Stimulated activated CD4-positive, alpha-beta T cell treated with anti-CD3 and anti-CD28 coated beads, TNF-alpha, amount 100 ng/mL, for 48 hours (primary cell): ENCODE measurements at places on chromosomes 6 and 20.

DNA sequence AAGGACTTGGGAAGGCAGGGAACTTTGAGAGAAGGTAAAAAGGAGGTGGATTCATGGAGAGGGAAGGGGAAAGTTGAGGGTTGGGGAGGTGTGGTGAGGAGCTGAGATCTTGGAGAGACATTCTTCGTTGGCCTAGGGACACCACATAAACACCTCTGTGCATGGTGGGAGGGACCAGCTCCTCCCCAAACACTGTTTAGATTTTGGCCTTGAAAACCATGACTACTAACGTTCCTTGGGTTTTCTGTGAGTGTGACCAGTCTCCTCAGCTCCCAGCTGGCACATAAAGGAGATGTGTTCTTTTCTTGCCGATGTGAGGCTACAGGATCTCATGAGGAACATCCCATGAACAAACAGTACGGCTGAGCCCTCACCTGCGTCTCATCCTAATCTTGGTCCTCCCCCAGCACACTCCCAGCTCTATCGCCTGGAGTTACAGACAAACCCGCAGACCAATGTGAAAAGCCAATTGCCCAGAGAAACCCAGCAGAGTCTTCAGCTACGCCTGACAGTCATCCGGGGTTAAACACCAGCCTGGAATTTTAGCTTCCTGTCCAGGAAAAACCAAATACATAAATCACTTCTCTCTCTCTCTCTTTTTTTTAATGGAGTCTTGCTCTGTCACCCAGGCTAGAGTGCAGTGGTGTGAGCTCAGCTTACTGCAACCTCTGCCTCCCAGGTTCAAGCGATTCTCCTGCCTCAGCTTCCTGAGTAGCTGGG, 22.0 kb upstream of the DDR1 start:
- no peak for DNase-seq

DNA sequence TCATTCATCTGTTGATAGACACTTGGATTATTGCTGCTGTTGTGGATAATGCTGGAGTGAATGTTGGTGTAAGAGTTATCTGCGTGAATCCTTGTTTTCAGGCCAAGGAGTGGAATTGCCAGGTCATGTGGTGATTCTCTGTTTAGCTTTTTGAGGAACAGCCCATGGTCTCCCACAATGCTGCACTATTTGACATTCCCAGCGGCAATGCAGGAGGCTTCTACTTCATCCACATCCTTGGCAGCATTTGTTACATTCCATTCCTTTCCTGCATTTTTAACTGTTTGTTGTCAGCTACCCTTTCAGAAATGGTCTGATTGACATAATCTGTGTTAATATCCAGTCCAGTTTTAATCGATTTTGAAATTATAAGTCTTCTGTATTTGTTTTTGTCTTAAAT, 51.7 kb upstream of the CLDN20 start:
- DNase-seq = no peak

GRCh38 chr6:24824142-24824938, 25.6 kb upstream of the ARMH2 start:
- DNase-seq = no peak

DNA sequence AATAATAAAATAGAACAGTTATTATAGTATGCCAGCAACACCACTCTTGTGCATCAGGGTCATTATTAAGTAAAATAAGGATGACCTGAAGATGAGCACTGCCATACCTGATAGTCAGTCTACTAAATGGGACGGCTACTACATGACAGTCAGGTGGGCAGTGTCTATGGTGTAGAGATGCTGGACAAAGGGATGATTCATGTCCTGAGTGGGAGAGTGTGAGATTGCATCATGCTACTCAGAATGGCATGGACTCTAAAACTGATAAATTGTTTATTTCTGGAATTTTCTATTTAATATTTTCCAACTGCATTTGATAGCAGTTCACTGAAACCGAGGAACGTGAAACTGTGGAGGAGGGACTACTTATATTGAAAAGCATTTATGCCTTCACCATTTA, 38.8 kb downstream of the SNX9 start:
- DNase-seq = no peak

DNA sequence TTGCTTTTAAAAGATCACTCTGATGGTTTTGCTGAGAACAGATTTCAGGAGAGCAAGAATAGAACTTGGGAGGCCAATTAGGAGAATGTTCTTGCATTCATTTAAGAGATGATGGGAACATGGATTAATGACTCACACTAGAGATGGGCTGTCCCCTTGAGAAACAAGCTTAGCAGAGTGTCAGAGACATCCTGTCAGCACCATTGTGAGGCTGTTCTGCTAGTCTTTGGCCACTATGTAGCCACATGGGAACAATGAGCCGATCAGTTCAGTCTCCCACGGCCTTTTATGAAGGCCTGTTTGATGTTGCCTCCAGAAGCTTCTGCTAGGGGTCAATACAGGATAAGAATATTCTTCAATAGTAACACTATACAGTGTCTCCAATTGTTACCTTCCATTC, 113.0 kb upstream of the EYA4 start:
- no peak for DNase-seq

DNA sequence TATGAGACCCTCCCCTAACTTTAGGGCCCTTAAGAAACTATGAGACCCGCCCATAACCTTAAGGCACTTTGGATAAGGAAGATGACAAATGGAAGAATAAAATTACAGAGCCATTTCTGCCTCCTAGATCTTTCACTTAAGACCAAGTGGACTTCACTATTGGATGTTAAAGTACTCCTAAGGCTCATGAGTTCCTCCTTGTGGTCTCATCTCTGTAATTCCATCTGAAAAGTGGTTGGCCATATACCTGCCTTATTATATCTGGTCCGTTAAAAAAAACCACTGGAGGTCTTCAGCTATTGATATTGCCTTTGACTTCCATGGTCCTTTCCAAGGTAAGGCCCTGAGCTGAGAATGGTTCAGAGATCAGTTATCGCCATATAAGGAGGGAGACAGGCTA, 310.3 kb downstream of the EYA4 start:
- DNase-seq = no peak

DNA sequence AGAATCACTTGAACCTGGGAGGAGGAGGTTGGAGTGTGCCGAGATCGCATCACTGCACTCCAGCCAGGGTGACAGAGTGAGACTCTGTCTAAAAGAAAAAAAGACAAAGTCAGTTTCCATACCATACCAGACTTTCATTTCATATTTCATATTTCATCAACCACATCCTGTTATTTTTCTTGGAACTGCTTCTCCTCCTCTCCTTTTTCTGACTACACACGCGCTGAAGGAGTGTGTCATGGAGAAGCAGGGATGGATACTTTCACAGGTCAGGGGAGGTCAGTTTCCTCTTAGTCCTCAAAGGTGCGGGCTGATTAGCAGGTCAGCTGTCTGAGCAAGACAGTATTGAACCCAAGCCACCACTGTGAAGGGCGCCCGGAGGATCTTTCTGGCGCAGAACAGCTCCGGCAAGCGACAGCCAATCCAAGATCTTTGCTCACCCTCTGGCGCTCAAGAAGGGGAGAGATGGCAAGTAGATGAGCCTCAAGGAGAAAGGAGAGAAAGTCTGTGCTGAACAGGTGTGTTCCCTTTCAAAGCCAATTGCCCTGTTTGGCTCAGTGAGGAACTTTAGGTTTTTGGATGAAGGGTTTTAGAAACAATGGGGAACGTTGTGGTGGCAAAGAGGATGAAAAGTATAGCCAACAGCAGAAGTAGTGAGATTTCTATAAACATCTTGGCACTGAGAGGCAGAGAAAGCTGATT, 18.9 kb upstream of the SYNJ2 start:
- no peak for DNase-seq

DNA sequence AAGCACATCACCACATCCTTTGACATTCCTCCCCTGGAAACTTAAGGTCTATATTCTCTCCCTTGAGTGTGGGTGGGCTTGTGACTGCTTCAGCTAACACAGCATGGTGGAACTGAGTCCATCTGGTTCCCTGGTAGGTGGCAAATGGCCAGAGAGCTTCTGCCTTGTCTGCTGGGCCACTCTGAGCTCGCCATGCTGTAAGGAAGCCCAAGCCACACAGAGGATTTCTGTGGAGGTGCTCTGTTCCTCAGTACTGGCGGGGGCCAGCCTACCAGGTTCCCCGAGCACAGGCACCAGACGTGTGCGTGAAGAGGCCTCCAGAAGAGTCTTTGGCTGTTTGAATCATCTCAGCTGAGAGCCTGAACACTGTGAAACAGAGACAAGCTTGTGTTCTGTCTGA, 41.6 kb upstream of the PMEPA1 start:
- no peak for DNase-seq

DNA sequence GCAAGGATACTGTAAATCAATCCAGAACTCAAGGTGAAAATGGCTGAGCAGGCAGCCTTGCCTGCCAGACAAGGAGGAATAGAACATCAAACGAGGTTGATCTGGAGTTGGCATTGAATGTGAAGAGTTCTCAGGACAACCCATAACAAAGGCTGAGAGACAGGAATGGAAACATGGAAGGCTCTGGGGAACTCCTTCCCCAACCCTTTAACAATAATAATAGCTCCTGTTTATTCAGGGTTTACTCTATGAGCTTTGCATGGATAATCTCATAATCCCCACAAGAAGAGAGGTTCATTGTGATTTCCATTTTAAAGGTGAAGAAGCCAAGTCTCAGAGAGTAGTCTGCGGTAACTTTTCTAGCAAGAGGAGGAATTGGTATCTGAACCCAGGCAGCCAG, 151.7 kb downstream of the SOD2 start:
- DNase-seq = no peak

DNA sequence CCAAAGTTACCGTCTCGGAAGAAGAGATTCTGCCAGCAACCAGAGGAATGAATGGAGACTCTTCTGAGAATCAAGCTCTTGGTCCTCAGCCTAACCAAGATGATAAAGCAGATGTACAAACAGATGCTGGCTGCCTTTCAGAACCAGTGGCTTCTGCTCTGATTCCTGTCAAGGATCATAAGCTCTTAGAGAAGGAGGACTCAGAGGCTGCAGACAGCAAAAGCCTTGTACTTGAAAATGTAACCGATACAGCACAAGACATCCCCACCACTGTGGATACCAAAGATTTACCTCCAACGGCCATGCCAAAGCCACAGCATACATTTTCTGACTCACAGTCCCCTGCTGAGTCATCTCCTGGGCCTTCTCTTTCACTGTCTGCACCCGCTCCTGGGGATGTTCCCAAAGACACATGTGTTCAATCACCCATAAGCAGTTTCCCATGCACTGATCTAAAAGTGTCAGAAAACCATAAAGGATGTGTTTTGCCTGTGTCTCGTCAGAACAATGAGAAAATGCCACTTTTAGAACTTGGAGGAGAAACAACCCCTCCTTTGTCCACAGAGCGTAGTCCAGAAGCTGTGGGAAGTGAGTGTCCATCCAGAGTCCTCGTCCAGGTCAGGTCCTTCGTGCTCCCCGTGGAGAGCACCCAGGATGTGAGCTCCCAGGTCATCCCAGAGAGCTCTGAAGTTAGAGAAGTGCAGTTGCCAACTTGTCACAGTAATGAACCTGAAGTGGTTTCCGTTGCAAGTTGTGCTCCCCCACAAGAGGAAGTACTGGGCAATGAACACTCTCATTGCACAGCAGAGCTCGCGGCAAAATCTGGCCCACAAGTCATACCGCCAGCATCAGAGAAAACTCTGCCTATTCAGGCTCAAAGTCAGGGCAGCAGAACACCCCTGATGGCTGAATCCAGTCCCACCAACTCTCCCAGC, 109.6 kb downstream of the RTN4IP1 start:
- DNase-seq = peak; percentile 77

GRCh38 chr6:135412761-135413160, 84.8 kb downstream of the AHI1 start:
- no peak for DNase-seq

DNA sequence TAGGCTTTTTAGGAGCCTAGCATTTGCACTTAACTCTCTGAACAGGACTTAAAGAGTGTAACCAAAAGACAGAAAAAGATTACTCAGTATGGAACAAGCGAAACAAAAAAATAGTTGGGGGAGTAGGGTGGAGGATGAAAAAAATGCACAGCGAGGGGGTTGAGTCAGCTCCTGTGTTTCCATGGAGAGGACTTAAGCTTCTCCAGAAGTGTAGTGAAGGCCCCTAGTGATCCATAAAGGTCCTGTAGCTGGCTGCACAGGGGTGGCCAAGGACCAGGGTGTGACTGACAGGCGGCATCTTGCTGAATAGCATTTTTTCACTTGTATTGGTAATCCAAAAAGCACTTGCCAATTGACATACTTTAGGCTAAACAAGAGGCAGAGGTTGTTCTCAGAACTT, 533.9 kb downstream of the RFPL4B start:
- no peak for DNase-seq

GRCh38 chr20:37946946-37947345, 44.0 kb downstream of the VSTM2L start:
- DNase-seq = no peak

DNA sequence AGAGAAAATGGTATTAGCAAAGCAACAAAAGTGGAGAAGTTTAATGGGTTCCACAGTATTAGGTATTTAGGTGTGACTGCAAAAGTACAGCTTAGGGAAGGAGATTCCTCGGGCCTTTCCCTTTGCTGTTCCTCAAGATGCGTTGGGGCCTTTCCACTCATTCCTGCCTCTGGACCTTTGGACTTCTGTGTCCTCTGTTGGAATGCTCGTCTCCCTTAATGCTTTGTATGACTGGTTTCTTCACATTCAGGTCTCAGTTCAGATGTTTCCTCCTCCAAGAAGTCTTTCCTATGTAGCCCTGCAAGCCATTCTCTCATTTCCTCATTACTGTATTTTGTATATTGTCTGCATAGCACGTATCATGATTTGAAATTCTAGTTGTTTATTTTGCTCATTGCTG, 39.6 kb downstream of the CTNNBL1 start:
- no peak for DNase-seq

DNA sequence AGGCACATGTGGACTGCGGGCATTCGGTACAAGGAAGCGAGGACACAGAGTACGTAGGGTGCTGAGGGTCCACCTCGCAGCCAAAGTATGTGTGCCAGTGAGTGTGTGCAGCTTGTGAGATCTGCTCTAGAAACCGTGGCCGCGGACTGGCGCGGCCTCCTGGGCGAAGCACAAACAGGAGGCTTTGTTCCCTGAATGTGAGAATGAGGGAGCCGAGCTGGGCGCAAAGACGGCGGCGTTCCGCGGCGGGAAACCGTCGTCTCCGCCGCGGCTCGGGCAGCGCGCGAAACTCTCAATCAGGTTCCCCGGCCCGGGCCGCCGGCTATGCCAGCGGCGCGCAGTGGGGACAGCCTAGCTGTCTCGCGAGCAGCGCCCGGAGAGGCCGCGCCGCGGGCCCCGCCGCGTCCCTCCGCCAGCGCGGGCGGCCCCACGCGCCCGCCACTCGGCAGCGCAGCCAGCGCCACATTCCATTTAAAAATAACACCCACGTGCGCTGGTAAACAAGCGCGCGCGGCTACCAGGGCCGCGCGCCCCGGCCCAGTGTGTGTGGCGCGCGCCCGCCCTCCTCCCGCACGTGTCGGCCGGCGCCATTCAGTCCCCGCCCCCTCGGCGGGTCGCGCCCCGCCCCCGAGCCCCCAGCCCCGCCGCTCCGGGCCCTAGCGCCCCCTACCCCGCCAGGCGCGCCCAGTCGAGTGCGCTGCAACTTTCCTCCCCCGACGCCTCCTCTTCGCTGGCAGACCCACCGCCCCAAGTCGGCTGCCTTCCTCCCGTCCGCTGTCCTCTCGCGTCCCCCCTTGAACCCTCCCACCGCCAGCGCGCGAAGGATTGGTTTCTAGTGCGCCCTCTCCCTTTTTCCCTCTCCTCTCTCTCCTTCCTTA, 3.0 kb upstream of the FOXO3 start:
- DNase-seq = peak; percentile 65
